ENCODE measurements at places on chromosomes 11 and 22.

GRCh38 chr11:8206251-8207079 lies 37.6 kb upstream of the RIC3 start:
- DNase-seq: no peak
- H3K27ac ChIP-seq: no peak overlapping the region
- no peaks in the 10 kb centered on the region for H3K36me3 ChIP-seq
- H3K4me1 ChIP-seq: no peaks in the 10 kb centered on the region
- no peak overlapping the region for H3K4me3 ChIP-seq
- no peaks in the 10 kb centered on the region for H3K27me3 ChIP-seq

DNA sequence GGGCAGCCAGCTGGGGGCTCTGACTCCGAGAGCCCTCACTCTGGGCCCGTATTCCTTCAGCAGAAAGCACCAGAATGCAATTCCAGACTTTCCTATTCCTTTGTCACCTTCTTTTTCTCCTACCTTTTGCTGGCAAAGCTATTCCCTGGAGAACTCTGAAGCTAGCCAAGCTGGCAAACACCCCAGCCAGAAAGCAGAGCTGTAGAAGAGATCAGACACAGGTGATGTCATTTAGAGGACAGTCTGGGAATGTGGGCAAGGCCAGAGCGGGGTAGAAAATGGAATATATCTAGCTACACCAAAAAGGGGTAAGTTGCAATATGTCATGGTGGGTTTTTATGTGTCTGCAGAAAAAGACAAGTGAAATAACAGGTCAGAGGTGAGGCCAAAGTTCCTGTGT lies 205.1 kb downstream of the NXPE2 start:
- H3K4me1 ChIP-seq: no peaks in the 10 kb centered on the region
- H3K36me3 ChIP-seq: no peaks in the 10 kb centered on the region
- H3K27ac ChIP-seq: no peak overlapping the region

- H3K27ac ChIP-seq: no peak overlapping the region
- DNase-seq: no peak
- H3K4me3 ChIP-seq: no peak overlapping the region
Observed at GRCh38 chr11:65806979-65807378, 20.1 kb downstream of the OVOL1 start.

GRCh38 chr11:60926500-60926899 lies 2.2 kb downstream of the TMEM132A start:
- H3K27me3 ChIP-seq: peaks cover 20% of the 10 kb centered on the region
- H3K4me3 ChIP-seq: no peak overlapping the region
- H3K36me3 ChIP-seq: peaks cover 16% of the 10 kb centered on the region
- peaks cover 15% of the 10 kb centered on the region for H3K4me1 ChIP-seq

DNA sequence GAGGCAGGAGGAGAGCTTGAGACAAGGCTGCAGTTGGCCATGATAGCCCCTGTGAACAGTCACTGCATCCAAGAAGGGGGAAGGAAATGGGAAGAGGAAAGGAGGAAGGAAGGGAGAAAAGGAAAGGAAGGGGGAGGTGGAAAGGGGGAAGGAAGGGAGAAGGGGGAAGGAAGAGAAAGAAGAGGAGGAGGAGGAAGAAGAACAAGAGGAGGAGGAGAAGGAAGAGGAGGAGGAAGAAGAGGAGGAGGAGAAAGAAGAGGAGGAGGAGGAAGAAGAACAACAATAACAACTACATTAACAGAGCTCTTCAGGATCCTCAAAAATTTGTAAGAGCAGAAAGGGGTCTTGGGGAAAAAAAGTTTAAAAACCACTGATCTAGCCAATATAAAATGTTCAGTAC lies 5.2 kb downstream of the RAB6A start:
- no peak overlapping the region for H3K27ac ChIP-seq
- H3K4me1 ChIP-seq: peaks cover 9% of the 10 kb centered on the region
- no peaks in the 10 kb centered on the region for H3K36me3 ChIP-seq
- H3K4me3 ChIP-seq: no peak overlapping the region

- no peak for DNase-seq
- no peaks in the 10 kb centered on the region for H3K27me3 ChIP-seq
- no peak overlapping the region for H3K4me3 ChIP-seq
Observed at GRCh38 chr22:47094861-47095330, 332.4 kb downstream of the TBC1D22A start.

GRCh38 chr11:134045799-134046635 lies 22.9 kb upstream of the JAM3 start:
- peaks cover 3% of the 10 kb centered on the region for H3K4me1 ChIP-seq
- no peaks in the 10 kb centered on the region for H3K27me3 ChIP-seq
- H3K36me3 ChIP-seq: no peaks in the 10 kb centered on the region
- H3K27ac ChIP-seq: no peak overlapping the region

GRCh38 chr11:60858731-60859464 lies 3.1 kb upstream of the PTGDR2 start:
- no peak for DNase-seq
- peaks cover 6% of the 10 kb centered on the region for H3K4me1 ChIP-seq
- H3K27ac ChIP-seq: no peak overlapping the region
- H3K4me3 ChIP-seq: no peak overlapping the region
